ENCODE measurements at places on chromosomes 2 and 18. TPM values are rescaled to one million over a fixed set of nuclear protein-coding genes. Genes with fewer than 3 reads are reported as not detected.

GRCh38 chr2:227860221-227860641 is 11.2 kb upstream of the DAW1 start:
- no peak for DNase-seq

- DNase-seq = no peak
Observed at GRCh38 chr18:54928236-54928635, 31.0 kb downstream of the CCDC68 start.

DNA sequence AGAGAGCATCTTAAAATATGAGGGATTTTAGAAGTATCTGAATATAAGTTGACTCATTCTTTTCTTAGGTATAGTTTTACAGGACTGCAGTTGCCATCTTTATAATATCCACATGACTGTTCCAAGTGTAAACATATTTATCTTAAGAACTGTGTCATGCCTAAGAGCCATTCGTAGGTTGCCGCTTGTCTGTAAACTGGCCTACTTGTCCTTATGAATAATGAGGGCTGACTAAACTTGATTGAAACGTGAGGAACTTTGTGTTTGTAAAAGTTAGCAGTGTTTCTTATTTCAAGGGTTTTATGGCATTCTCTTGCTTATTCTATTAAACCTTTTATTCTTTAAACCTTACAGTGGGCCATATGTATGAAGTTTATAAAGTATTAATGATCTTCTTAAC is 99.6 kb downstream of the MAP3K20 start:
- no peak for DNase-seq

- DNase-seq = no peak
Observed at GRCh38 chr18:22678486-22678885, 254.6 kb upstream of the RBBP8 start.

GRCh38 chr2:145753966-145754365 is 1234.0 kb upstream of the ZEB2 start:
- no peak for DNase-seq

DNA sequence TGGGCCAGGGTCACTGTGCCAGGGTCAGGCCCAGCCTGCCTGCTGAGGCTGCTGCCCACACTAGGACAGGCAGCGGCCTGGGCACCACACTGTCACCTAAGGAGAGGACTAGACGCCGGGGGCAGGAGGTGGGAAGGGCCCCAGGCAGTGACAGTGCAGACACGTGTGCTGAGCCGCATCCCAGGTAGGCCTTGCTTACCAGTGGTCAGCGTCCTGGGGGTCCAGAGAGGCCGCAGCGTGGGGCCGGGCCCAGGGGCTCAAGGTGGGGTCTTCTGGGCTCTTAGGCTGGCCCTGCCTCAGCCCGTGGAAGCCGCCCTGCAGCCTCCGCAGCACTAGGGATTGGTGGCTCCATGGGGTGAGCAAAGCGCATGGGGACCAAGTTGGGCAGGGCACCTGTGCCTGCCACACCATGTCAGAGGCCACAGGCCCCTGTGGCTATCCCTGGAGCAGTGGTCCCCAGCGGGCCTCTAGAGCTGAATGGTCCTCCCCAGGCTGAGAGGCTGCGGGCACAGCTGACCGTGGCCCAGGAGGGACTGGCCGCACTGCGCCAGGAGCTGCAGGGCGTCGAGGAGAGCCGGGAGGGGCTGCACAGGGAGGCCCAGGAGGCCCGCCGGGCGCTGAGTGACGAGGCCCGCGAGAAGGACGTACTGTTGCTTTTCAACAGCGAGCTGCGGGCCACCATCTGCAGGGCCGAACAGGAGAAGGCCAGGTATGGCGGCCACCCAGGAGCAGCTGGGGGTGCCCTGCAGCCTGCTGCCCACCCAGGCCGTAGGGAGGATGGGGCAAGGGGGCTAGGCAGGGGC is 35.2 kb upstream of the SNED1 start:
- no peak for DNase-seq

- no peak for DNase-seq
Observed at GRCh38 chr2:177568893-177569292, 176.3 kb downstream of the AGPS start.

- no peak for DNase-seq
Observed at GRCh38 chr18:23137788-23138216, 2.5 kb downstream of the CABLES1 start.

DNA sequence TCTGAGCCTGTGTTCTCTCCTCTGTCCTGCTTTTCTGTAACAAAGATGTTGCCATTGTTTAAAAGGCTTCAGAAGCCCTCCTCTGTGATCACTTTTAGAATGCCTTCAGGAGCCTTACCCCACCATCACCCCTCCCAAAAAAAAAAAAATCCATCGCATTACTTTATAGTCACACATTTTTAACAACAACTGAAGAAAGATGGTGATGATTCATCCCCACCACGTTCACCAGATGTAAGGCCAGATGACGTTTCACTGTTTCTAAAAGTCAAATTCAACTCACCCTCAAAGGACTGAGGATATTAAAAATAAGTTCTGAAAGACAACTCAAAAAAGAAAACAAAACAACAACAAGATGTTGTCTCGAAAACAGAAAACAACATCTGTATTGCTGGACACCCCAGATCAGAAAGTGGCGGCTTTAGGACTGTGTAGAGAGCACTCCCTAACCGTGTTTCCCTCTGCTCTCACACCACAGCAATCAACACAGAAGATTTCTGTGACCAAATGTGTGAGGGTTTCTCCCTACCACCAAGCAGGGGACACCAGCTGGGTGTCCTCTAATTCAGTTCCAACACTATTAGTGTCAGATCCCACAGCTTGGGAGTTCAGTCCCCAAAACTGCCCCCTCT is 61.9 kb upstream of the CREB1 start:
- peak; percentile 42 for DNase-seq

DNA sequence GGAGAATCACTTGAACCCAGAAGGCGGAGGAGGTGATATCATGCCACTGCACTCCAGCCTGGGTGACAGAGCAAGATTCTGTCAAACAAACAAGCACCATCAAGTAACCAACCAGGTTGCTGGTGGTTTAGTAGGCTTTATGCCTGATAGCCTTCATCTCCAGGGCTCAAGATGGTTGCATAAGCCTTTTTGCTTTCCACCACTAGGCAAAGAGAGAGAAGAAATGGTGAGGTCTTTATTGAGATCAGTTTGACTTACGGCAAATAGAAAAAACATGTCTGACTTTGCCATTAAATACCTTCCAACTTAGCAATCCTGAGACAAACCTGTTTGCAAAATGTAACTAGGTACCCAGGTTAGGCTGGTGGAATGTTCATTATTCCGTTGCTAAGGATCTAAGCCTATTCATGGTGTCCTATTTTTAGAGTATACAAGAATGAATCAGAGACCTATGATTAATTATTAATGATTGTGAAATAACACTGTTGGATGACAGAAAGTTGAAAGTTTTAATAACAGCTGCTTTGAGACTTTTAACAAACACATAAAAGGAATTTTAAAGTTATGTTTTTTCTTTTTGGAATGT is 53.5 kb upstream of the SLC38A11 start:
- DNase-seq = no peak

- DNase-seq = no peak
Observed at GRCh38 chr2:215403441-215404347, 32.2 kb downstream of the FN1 start.

- no peak for DNase-seq
Observed at GRCh38 chr2:26816893-26817292, 31.0 kb downstream of the CENPA start.

GRCh38 chr18:40055262-40055661 is 1899.8 kb upstream of the PIK3C3 start:
- no peak for DNase-seq

GRCh38 chr2:38026846-38027245 is 49.1 kb downstream of the CYP1B1 start:
- DNase-seq = no peak

DNA sequence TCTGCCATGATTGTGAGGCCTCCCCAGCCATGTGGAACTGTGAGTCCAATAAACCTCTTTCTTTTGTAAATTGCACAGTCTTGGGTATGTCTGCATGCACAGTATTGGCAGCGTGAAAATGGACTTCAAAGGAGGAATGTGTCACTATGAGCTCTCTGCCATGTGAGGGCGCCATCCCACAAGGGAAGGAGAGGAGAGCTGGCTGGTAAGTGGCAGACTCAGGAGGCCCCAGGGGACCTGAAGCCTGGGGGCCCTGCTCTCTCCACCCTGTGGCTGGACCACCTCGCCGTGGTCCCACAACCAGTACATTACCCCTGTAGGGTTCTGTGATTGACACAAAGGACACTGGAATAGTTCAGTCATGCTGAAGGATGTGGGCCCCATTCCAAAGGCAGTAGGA is 122.1 kb downstream of the RPIA start:
- no peak for DNase-seq

Gene COL3A1
- polyA plus RNA-seq = not detected

Gene MAL
- polyA plus RNA-seq = 1.6 TPM

Gene PIEZO2
- not detected for polyA plus RNA-seq

Gene LYG2
- not detected for polyA plus RNA-seq

Gene ASAP2
- polyA plus RNA-seq = 0.04 TPM

Gene SCYGR4
- polyA plus RNA-seq = not detected

Gene AP1S3
- not detected for polyA plus RNA-seq

Gene TXNDC2
- polyA plus RNA-seq = not detected

Gene SALL3
- polyA plus RNA-seq = not detected
